Omental fat pad (tissue), 4 donors: ENCODE measurements at places on chromosomes 16 and 17. TPM values are rescaled to one million over a fixed set of nuclear protein-coding genes. Genes with fewer than 3 reads are reported as not detected.

Gene NCBP3
- 29.9 TPM for total RNA-seq

Gene GPR142
- not detected for total RNA-seq

Gene MYH4
- total RNA-seq = not detected

Gene ENO3
- total RNA-seq = 5.3 TPM

Gene MPV17L
- total RNA-seq = 5.8 TPM

Gene CEP295NL
- 2.9 TPM for total RNA-seq

Gene CRISPLD2
- total RNA-seq = 450 TPM

Gene FAM171A2
- total RNA-seq = 0.95 TPM

Gene CBX2
- 0.48 TPM for total RNA-seq

Gene NTN1
- 3.7 TPM for total RNA-seq

Gene RCVRN
- total RNA-seq = 0.63 TPM

Gene DCXR
- total RNA-seq = 327 TPM

Gene SMPD3
- 10.2 TPM for total RNA-seq

Gene DNAH9
- total RNA-seq = 4.0 TPM

Gene CCL14
- total RNA-seq = 83.2 TPM

Gene PSMD7
- total RNA-seq = 81.7 TPM

Gene SLC9A5
- 1.2 TPM for total RNA-seq

Gene GPT2
- 101 TPM for total RNA-seq

Gene WNT3
- total RNA-seq = 1.1 TPM

Gene LRRC36
- total RNA-seq = 2.8 TPM

Gene KRTAP2-2
- total RNA-seq = not detected

Gene PIK3R6
- total RNA-seq = 0.56 TPM

Gene SLC6A2
- 0.47 TPM for total RNA-seq

Gene CARD14
- not detected for total RNA-seq

Gene CD300E
- total RNA-seq = 1.7 TPM

Gene CCDC92B
- not detected for total RNA-seq

Gene ADCY9
- 12.3 TPM for total RNA-seq

Gene IGF2BP1
- total RNA-seq = not detected

Gene TBC1D3K
- total RNA-seq = not detected

Gene AGRP
- not detected for total RNA-seq

Gene CLDN9
- not detected for total RNA-seq

Gene CYGB
- 44.5 TPM for total RNA-seq

Gene ABCC6
- 2.2 TPM for total RNA-seq

Gene GLOD4
- 46.6 TPM for total RNA-seq

Gene RNF43
- 0.19 TPM for total RNA-seq

Gene AANAT
- not detected for total RNA-seq
